Left hindlimb (tissue), 1 donor: ENCODE measurements at places on chromosomes 12 and 14.

DNA sequence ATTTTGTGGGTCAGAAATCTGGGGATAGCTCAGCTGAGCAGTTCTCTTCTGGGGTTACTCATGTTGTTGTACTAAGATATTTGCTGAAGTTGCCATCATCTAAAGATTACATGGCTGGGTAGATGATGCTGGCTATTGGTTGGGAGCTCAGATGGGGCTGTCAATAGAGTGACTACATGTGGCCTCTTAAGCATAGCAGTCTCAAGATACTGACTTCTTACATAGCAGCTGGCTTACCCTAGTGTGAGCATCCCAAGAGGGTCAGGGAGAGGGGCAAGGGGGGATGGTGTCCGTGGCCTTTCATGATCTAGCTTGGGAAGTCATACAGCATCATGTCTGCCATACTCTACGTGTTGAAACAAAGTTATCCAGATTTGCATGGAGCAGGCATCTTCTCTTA is 90.1 kb upstream of the HMGA2 start:
- no peak for DNase-seq

GRCh38 chr14:64800000-64800399 is 79.7 kb downstream of the SPTB start:
- DNase-seq: no peak

DNA sequence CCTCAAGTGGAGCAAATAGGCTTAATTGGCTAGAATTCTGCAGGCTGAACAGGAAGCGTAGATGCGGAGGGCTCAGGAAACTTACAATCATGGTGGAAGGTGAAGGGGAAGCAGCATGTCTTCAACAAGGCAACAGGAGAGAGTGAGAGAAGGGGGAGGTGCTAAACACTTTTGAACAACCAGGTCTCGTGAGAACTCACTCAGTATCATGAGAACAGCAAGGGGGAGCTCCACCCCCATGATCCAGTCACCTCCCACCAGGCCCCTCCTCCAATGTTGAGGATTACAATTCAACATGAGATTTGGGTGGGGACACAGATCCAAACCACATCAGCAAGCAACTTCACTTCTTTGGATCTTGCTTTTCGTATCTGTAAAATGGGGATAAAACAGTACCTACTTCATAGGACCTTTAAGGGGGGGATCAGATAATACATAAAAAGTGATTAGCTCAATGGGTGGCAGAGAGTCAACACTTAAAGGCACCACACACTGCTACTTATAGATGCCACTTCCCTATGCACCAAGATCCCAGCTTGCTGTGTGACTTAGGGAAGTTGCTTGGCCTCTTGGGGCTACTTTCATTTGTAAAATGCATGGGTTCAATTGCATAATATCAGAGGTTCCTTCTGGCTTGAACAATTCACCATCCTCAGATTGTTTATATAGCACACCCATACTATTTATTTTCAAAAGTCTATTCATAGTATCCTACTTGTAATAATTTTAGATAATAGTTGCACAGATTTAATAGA is 184.8 kb upstream of the RPH3A start:
- DNase-seq: no peak

DNA sequence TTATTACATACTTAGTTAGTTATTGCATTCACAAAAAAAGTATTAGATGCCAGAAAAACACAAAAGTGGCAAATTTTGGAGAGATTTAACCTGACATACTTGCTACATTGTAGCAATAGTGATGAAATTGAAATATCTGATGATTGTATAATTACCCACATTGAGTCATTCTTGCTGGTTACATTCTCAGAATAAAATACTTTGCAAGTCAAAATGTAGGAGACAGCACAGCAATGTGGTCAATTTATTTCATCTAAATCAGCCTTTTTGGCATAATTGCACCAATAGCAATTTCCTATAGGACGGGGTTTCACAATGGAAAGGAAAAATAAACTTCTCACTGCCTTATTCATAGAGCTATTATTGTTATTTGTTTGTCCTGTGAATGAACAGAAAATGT is 125.0 kb upstream of the ETV6 start:
- no peak for DNase-seq

DNA sequence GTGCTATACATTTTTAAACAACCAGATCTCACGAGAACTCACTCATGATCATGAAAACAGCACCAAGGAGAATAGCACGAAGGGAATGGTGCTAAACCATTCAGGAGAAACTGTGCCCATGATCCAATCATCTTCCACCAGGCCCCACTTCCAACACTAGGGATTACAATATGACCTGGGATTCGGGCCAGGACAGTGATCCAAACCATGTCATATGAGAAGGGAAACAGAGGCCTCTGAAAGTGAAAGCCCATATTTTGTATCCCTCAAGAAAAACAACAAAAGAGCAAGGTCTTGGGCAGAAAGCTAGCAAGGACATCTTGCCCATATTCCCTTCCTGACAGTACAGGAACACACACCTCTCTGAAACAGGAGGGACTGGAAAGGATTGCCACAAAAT is 163.9 kb upstream of the VASH1 start:
- no peak for DNase-seq

DNA sequence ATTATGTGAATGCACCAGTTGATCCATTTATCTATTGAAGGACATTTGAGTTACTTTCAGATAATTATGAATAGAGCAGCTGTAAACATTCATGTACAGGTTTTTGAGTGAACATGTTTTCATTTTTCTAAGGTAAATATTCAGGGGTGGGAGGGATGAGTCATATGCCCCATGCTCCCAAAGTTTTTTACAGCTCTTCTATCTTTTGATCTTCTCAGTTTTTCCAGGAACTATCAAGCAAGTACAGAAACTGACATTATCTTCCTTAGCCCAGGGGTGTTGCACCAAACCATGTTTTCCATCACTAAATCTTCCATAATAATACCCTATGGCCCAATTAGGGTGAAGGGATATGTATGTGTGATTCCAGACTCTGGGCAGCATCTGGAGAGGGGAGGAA is 384.5 kb downstream of the EMP1 start:
- no peak for DNase-seq

- peak; percentile 51 for DNase-seq
Observed at GRCh38 chr12:7937833-7938506, 2.0 kb upstream of the SLC2A3 start.

DNA sequence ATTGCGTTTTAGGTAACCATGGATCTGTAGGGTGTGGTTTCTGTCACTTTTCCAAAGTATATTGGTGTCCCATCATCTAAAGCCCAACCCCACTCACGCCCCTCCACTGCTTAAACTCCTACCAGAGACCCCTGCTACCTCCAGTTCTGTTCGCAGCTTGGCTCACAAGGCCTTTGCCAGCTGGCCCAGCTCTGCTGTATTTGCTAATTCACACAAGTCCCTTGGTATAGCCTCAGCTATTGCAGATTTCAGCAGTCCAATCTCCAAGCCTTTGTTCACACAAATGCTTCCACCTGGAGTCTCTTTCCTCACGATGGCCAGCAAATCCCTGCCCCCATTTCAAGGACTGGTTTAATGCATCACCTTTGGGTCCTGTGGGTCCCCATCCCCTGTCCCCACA is 24.2 kb downstream of the ISCA2 start:
- no peak for DNase-seq

DNA sequence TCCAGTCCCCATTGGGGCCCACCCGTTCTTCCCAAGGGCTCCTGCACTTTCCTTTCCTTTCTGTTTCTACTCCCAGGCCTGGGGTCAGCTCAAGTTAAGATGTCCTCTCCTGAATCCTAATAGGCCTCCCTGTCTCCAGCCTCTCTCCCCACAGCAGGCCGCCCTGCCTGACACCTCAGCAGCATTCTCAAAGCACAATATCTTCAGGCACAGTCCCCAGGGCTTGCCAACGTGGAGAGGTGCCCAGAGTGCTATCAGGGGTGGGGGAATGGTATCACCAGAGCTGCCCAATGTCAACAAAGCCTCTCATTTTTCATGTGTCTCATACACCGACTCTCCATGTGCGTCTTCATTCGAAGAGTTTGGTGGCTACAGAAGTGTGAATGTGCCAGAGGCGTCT is 123.0 kb downstream of the FOXN3 start:
- no peak for DNase-seq

- DNase-seq: no peak
Observed at GRCh38 chr14:38176379-38176778, 31.3 kb upstream of the SSTR1 start.

DNA sequence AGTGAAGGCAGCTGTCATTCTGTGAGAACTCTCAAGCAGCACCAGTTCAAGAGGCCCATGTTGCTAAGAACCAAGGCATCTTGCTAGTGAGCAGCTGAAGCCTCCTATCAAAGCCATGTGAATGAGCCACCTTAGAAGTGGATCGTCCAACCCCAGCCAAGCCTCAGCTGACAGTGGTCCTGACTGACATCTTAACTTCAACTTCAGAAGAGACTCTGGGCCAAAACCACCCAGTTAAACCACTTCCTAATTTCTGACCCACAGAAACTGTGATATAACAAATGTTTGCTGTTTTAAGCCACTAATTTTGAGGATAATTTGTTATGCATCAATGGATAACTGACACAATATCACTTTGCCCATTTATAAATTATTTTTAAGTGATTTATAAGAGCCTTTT is 256.0 kb downstream of the RPAP3 start:
- no peak for DNase-seq

GRCh38 chr12:5489760-5490406 is 58.0 kb downstream of the NTF3 start:
- DNase-seq: no peak

GRCh38 chr12:94202245-94203180 is 54.1 kb downstream of the PLXNC1 start:
- no peak for DNase-seq

DNA sequence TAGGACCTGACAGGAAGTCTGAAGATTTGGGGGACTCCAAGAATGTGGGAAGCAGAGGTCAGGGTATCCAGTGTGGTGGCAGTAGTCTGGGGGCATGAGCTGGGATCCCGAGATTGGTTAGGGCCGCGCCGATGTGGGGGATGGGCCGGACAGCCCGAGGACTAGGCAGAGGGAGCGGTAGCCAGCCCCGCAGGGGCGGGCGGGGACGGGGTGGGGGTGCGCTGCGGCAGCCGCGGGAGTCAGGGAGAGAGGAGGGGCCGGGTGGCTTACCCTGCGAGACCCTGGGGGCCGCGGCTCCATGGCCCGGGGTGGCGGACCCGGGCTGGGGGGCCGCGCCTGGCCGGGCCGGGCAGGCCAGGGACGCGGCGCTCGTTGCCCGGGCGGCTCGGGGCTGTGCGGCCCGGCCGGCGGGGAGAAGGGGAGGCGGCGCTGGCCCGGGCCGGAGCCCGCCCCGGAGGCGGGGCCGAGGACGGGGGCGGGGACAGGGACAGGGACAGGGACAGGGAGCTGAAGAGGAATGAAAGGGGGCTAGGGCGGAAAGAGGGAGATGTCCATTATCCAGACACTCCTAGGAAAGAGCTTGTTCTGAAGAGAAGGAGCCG is 5.6 kb downstream of the ZNF385A start:
- DNase-seq: peak; percentile 79

DNA sequence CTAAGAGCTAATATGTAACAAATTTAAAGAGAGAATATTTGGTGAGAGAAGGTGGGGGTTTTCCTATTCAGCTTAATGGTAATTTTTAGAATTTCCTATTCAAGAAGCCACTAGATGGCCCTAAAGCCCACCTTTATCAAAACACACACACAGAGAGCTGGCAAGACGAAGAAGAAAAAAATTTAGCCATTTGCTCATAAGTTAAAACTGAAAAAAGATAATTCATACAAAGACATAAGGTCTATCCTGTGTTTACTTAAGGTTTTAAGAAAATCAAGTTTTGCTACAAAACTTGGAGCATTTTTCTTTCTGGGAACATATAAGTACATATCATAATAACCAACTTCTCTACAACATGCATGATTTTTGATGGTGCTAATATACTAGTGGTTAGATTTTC is 46.8 kb upstream of the PCED1B start:
- DNase-seq: no peak

- DNase-seq: no peak
Observed at GRCh38 chr14:53494587-53494986, 341.5 kb upstream of the DDHD1 start.

DNA sequence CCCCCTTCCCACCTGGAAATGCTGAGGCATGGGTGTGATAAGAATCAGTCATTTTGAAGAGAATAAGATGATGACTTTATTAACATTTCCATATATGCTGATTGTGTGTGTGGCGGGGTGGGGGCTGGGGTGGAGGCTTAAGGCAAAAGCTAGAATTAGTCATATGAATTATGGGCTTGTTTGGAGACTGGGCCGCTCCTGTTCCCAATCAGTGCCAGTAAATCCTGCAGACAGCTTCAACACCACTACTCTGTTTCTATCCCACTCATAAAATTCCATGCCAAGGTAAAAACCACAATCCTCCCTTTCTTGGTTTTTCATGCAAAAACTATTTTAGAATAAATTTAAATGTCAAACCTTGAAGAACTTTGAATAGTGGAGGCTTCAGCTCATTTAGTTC is 29.9 kb upstream of the SLC38A2 start:
- DNase-seq: peak; percentile 65

DNA sequence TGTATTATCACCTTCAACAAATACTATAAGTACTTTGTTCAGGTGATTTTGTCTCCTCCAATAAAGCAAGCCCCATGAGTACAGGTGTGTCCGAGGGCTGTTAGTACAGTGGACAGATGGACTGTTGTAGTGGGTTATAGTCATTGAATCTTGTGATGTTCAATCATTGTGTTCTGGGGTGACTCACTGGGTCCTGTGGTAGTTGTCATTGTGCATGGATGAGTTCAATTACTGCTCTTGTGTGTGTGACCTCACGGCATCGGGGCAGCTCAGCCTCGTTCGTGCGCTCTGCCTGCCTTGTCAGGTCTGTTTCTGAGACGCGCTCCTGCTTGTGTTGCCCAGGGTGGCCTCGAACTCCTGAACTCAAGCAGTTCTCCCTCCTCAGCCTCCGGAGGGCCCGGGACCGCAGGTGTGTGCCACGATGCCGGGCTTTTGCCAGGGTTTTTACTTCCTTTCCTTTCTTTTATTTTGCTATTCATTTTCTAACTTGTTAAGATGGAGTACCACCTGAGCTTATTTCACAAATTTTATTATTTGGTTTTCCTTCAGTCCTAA is 72.2 kb downstream of the DDX51 start:
- no peak for DNase-seq

- no peak for DNase-seq
Observed at GRCh38 chr12:56206452-56207166, 15.1 kb downstream of the RNF41 start.

DNA sequence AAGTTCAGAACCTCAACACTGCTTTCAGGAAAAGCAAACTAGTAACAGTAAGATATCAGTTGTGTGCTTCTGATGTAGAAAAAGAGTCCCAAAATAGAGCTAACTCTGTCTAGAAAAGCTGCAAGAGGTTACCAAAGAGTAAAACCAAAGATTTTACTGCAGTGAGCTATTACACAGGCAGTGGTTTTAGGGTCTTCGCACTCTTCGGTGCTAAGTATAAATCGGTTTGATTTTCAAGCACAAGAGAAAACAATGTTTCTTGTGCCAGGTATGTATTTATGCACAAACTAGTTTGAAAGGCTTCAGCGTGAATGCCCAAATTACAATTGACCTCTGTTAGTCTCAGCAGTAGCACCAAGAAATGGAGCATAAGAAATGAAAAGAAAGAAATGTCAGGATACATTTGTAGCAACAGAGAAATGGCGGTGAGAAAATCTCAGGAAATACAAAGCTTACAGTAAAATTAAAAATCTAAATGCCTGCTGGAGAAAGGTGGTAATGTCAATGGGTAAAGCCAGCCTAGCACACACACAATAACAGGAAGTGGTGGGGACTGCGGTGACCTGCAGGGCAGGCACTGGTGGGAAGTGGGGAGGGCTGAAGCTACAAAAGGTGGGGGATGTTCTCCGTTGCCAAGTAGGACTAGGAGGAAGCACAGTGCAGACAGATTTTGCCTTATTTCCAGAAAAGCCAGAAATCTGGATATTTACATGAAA is 18.0 kb upstream of the DYRK2 start:
- peak; percentile 43 for DNase-seq
